T-cell (primary cell): ENCODE measurements at places on chromosomes 1 and 21.

DNA sequence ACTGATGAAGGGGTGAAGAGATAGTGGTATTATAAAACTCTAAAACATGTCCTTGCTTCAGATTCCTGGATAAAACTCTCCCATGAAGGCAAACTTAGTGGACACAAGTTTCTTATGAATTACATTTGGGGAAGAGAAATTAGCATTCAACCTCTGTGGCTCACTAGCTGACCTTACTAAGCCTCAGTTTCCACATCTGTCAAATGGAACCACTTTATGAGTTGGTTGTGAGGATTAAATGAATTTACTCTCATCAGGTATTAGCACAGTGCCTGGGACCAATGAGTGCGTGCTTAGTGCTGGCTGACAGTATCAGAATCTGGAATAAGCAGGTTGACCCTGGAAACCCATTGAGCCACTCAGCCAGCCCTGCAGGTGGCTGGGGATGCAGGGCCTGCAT lies 2.6 kb downstream of the CACNA1S start:
- no peak for DNase-seq
- no peaks in the 10 kb centered on the region for H3K36me3 ChIP-seq
- peaks cover 3% of the 10 kb centered on the region for H3K4me1 ChIP-seq
- H3K27ac ChIP-seq = no peak overlapping the region

DNA sequence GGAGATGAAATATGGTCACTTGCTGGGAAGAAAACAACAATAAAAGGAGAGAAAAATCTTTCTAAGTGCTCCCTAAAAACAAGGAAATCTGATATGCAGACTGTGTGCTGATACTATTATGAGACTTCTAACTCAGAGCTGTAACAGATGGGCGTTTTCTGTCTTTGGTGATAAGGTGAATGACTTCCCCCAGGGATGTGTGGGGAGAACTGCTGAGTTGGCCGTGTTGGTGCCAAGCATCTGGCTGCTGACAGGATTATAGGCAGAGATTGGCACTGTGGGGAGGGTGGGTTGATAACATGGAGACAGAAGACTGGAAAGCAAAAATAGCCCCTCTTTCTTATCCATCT lies 438.5 kb upstream of the PLXNA2 start:
- no peak overlapping the region for H3K27ac ChIP-seq
- H3K4me3 ChIP-seq = no peak overlapping the region
- H3K27me3 ChIP-seq = no peaks in the 10 kb centered on the region
- no peak for DNase-seq

DNA sequence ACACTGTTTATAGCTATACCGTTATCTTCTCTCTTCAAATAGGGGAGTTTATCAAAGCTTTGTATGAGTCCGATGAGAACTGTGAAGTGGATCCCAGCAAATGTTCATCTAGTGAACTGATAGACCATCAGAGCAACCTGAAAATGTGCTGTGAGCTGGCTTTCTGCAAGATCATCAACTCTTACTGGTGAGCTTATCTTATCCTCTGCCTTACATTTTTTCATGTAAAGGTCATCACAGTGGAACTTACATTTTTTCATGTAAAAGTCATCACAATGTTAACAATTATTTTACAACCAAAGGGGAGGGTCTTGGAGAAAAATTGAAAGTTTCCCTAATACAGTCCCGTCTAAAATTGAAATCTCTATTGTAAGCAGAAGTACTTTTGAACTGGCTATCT lies 45.2 kb downstream of the CLEC20A start:
- H3K27ac ChIP-seq = no peak overlapping the region
- H3K4me1 ChIP-seq = no peaks in the 10 kb centered on the region
- no peak overlapping the region for H3K4me3 ChIP-seq
- no peaks in the 10 kb centered on the region for H3K27me3 ChIP-seq
- no peaks in the 10 kb centered on the region for H3K36me3 ChIP-seq
- no peak for DNase-seq

GRCh38 chr1:61121631-61122030 lies 39.3 kb downstream of the NFIA start:
- DNase-seq = no peak
- H3K4me1 ChIP-seq = no peaks in the 10 kb centered on the region
- H3K36me3 ChIP-seq = no peaks in the 10 kb centered on the region
- no peak overlapping the region for H3K4me3 ChIP-seq

GRCh38 chr1:178821134-178821866 lies 49.6 kb downstream of the ANGPTL1 start:
- H3K4me1 ChIP-seq = no peaks in the 10 kb centered on the region
- no peak overlapping the region for H3K27ac ChIP-seq
- DNase-seq = no peak
- no peak overlapping the region for H3K4me3 ChIP-seq
- H3K36me3 ChIP-seq = no peaks in the 10 kb centered on the region

- no peak for DNase-seq
- H3K27ac ChIP-seq = no peak overlapping the region
- H3K4me3 ChIP-seq = no peak overlapping the region
- peaks cover 25% of the 10 kb centered on the region for H3K27me3 ChIP-seq
These were observed 18.9 kb downstream of the ARHGEF16 start for GRCh38 chr1:3473381-3473844.

GRCh38 chr1:39165049-39165448 lies 39.4 kb upstream of the MACF1 start:
- no peak for DNase-seq
- H3K36me3 ChIP-seq = no peaks in the 10 kb centered on the region
- no peak overlapping the region for H3K27ac ChIP-seq

DNA sequence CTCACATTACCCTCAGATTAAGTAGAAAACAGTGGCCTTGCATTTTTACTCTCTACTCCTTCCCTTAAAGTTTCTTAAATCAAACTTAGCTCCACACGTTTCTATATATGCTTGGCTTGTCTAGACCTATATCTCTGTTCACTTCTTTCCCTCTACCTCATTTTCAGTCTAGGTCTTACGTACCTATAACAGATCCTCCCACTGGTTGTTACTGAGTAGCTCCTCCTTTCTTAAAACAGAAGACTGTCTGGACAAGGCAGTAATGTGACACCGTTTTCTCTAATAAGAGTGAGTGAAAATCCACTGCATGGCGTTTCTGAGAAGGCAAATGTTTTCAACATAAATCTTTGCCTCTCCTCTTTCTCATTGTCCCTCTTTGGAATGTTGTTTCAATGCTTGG lies 211.7 kb upstream of the POGK start:
- no peak overlapping the region for H3K4me3 ChIP-seq
- H3K27me3 ChIP-seq = no peaks in the 10 kb centered on the region
- no peaks in the 10 kb centered on the region for H3K36me3 ChIP-seq
- no peak overlapping the region for H3K27ac ChIP-seq

DNA sequence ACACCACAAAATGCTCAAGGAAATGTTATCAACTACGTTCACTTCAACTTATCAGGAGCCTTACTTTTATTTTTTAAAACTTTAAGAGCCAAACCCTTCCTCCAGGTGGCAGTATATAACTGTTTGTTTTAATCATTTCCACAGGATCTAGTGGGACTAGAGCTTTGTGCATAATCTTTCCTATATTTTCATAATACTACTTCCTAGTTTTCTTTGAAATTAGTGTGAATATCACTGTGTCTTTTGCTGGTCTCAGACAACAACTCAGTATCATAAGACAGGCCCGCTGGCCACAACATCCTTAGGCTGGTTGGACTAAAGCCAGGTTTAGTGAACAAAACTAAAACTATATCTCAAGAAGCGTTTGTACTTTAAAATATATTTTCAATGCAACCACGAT lies 145.5 kb downstream of the TIAM1 start:
- no peak overlapping the region for H3K4me3 ChIP-seq
- no peak for DNase-seq
- H3K27me3 ChIP-seq = no peaks in the 10 kb centered on the region
- H3K27ac ChIP-seq = no peak overlapping the region
- no peaks in the 10 kb centered on the region for H3K4me1 ChIP-seq

DNA sequence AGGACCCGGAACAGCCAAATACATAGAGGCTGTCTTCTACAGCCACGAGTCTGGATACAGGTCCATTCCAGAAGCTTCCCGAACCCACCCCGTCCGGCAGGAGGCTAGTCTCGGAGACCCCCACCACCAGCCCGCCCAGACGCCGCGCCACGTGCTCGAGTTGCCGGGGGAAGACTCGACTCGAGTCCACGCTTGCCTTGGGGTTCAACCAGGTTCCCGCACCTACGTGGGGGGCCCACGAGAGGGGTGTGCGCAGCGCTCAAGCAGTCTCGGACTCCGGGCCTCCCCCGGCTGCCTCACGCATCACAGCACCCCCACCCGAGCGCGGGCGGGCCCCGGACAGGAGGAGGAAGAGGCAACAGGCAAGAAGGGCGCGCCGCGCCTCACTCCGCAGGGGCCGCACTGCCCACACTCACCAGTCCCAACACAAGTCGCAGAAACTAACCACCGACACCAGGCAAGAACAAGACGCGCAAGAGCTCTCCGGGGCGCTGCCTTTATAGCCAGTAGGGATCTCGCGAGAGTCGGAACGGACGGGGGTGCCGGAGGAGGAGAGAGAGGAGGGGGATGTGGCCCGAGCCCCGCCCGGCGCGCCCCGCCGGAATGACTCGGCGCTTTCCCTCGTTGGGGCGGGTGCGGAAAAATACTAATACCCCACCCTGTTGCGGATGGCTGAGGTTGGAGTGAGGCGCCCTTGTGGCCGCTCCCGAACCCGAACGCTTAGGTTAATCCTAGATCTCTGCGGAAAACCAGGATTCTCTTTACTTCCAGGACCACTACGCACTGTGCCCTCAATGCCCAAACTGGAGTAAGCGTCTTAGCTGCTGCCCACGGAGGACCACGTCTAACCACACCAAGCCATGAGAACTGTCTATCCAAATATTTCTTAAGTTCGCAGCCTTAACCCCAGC lies at the start of gene PRDX1:
Gene PRDX1 (minus strand): TSS at position 472 of the 911 bp plus-strand sequence. CDS start 2,841 bp downstream, outside the sequence.
- H3K36me3 ChIP-seq = peaks cover 11% of the 10 kb centered on the region
- H3K27me3 ChIP-seq = no peaks in the 10 kb centered on the region
- peak; percentile 91 for DNase-seq
- peak within 1 kb of the TSS; percentile 82 for H3K4me3 ChIP-seq

- no peaks in the 10 kb centered on the region for H3K4me1 ChIP-seq
- no peak for DNase-seq
- H3K27ac ChIP-seq = no peak overlapping the region
- H3K27me3 ChIP-seq = no peaks in the 10 kb centered on the region
- H3K4me3 ChIP-seq = no peak overlapping the region
- no peaks in the 10 kb centered on the region for H3K36me3 ChIP-seq
These were observed 189.6 kb downstream of the PLPP3 start for GRCh38 chr1:56389813-56390212.

- H3K36me3 ChIP-seq = no peaks in the 10 kb centered on the region
- H3K4me1 ChIP-seq = no peaks in the 10 kb centered on the region
- no peaks in the 10 kb centered on the region for H3K27me3 ChIP-seq
- H3K4me3 ChIP-seq = no peak overlapping the region
- H3K27ac ChIP-seq = no peak overlapping the region
- no peak for DNase-seq
These were observed 38.8 kb upstream of the CTBS start for GRCh38 chr1:84613026-84613425.

DNA sequence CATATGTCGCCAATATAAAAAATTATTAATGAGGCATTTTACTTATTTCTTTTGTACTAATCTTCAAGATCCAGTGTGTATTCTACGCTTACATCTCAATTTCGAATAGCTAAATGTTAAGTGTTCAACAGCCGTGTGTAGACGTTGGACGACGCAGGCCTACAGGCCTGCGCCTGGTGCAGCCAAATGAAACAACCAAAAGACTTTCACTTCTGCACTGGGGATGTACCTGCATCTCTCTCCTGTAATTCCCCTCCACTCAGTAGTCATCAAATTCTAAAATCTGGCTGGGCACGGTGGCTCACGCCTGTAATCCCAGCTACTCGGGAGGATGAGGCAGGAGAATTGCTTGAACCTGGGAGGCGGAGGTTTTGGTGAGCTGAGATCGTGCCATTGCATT lies 76.8 kb upstream of the HNRNPU start:
- no peak overlapping the region for H3K4me3 ChIP-seq
- no peak for DNase-seq
- no peaks in the 10 kb centered on the region for H3K4me1 ChIP-seq
- H3K27me3 ChIP-seq = no peaks in the 10 kb centered on the region
- no peak overlapping the region for H3K27ac ChIP-seq

DNA sequence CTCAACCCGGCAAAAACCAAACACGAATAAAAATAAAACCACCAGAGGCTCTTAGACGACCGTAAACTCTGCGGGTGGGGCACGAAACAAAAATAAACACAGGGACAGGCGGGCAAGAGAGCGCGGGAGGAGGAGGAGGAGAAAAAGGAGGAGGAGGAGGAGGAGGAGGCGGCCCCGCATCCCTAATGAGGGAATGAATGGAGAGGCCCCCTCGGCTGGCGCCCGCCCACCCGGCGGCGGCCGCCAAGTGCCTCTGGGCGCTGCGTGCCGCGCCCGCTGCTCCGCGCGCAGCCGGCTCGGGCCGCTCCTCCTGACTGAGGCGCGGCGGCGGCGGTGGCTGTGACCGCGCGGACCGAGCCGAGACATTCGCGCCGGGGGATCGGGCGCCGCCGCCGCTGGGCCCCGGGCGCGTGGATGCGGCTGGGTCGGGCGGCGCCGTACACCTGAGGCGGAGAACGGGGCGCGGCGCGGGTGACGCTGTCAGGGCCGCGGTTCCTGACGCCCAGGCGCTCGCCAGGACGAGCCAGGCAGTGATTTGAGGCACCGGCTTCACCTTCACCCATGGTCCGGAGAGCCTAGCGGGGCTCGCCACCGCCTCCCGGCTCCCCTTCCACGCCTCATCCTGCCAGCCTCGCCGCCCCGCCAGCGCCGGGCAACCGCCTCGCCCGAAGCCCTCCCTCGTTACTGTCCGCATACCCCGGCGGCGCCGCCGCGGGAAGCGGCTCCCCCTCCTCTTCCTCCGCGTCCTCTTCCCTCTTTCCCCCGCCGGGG lies at the start of gene MARK1:
Gene MARK1 (plus strand): TSS at position 229 of the 771 bp plus-strand sequence. CDS start 687 bp downstream, outside the sequence.
- H3K36me3 ChIP-seq = no peaks in the 10 kb centered on the region
- no peak within 1 kb of the TSS for H3K27ac ChIP-seq
- peaks cover 16% of the 10 kb centered on the region for H3K4me1 ChIP-seq
- H3K27me3 ChIP-seq = peaks cover 19% of the 10 kb centered on the region
- peak within 1 kb of the TSS; percentile 14 for H3K4me3 ChIP-seq
- DNase-seq = no peak

DNA sequence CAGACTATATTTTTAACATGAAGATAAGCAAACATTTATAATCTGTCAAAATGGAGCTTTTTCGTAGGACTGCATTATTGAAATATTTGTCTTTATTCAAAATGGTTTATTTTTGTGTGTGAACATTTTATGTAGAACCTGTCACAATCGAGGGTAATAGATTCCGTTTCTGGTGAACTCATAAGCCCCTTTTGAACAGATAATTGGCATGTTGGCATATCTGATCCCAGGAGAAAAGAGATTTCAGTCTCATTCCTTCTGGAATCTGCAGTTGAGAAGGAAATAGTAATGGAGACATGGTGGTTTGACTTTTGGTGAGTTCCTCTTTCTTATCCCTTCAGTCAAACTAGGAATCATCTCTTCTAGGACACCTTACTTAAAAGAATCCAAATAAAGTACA lies 427.9 kb upstream of the B3GALT2 start:
- no peaks in the 10 kb centered on the region for H3K27me3 ChIP-seq
- H3K27ac ChIP-seq = no peak overlapping the region
- H3K36me3 ChIP-seq = no peaks in the 10 kb centered on the region
- H3K4me3 ChIP-seq = no peak overlapping the region
- H3K4me1 ChIP-seq = no peaks in the 10 kb centered on the region
- no peak for DNase-seq
